Endodermal cell (in vitro differentiated cells): ENCODE measurements at places on chromosomes 11 and 22. TPM values are rescaled to one million over a fixed set of nuclear protein-coding genes. Genes with fewer than 3 reads are reported as not detected.

GRCh38 chr22:26485806-26486390 is 2.2 kb downstream of the SRRD start:
- no peak overlapping the region for H3K4me3 ChIP-seq
- H3K27me3 ChIP-seq: no peaks in the 10 kb centered on the region

DNA sequence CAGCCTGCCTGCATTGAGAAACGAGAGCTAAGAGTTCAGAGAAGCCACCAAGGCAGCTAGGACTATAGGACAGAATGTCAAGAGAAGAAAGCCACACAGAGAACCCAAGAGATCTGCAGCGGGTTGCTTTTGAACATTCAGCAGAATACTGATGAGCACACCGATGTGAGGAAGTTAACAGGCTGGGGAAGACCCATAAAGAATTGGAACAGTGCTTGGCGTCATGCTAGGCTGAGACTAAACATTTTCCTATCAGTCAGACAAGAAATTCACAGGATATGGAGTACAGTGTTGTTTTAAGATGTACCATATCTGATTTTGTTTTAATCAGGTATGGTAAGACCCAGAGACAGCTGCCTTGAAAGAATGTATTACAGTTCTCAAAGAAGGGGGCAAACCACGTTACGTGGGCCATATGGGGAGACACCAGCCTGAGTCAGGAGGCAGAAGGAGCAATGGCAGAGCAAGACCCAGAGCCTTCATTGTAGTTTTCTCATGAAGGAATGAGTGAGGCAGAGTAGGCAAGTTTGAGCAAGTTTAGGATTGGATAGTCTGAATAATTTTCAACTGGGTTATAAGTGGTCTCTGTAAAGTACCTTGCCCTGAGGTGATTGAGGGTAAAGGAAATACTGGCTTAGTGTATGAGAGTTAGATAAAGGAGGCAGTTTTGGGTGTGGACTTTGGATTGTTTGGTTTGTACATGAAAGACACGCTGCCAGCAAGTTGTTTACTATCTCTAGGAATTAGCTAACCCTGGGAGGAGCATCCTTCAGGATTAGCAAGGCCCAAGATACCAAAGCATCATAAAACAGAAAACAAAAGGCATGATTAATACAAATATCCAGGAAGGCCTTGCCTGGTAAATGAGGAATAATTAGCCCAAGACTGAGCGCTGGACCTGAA is 14.3 kb downstream of the LRRC75B start:
- no peak for DNase-seq
- no peaks in the 10 kb centered on the region for H3K4me1 ChIP-seq
- H3K27ac ChIP-seq: no peak overlapping the region
- peaks cover 22% of the 10 kb centered on the region for H3K36me3 ChIP-seq

GRCh38 chr11:122910775-122911174 is 28.2 kb downstream of the JHY start:
- H3K4me3 ChIP-seq: no peak overlapping the region
- H3K4me1 ChIP-seq: no peaks in the 10 kb centered on the region
- H3K27me3 ChIP-seq: no peaks in the 10 kb centered on the region

DNA sequence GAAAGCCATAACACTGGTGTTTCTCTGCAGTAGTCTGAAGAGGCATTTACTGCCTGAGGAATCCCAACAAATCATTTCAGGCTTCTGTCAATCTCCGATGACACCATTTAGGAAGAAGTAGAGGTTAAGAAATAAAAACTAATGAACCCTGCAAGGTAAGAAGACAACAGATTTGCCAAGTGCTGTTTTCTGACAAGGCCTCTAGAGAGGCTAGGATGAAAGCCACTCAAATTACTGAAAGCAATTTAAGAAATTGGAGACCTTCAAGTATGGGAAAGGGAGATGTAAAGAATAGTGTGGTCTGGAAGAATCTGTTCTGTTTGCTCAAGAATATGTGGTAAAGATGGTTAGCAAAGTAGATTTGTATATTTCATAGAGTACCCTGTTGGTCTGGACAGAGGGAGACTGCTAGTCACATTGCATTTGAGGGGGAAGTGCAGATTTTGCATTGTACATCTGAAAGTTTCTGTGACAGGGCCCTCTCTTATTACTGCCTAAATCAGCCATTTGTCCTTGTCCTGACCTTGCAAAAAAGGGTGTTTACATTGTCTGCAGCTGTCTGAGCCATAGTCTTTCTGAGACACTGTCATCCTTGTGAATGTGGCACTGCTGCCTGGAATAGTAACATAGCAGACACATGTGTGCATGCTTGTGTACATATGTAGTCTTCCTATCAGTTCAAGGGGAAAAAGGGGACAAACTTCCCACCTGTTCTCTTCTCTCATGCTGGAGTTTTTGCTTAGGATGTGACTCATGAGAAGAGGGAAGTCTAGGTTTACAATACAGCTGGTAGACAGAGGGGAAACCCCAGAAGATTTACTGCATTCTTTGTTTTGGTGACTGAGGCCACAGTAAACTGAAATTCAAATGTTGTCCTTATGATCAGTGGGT is 640.2 kb upstream of the KIRREL3 start:
- DNase-seq: no peak
- no peaks in the 10 kb centered on the region for H3K36me3 ChIP-seq
- H3K27me3 ChIP-seq: no peaks in the 10 kb centered on the region
- no peak overlapping the region for H3K27ac ChIP-seq

The MN1 gene
- total RNA-seq: 4.4 to 5.1 TPM (median 4.5 TPM) in 3 replicates

The FOLR3 gene
- total RNA-seq: not detected in 3 replicates

The DMC1 gene
- total RNA-seq: 3.8 and 4.2 TPM in 2 replicates
